ENCODE measurements at places on chromosomes 5 and 9.
A peak's percentile ranks its signal among the peaks of the same experiment; 100 is the strongest.

DNA sequence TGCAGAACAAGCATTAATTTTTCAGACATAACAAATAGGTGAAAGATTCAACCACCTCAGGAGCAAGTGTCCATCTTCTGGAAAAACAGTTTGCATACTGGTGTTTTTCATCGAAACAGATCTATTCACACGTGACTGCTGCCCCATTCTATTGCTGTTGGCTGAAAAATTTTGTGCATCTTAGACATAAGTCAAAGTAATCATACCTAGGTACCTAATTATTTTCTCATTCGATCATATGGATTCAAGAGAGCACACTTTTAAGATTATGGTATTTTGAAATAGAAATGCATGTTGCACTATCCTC, 72.9 kb upstream of the CDH6 start:
- DNase-seq: no peak

GRCh38 chr9:119052339-119053030, 316.8 kb downstream of the BRINP1 start:
- DNase-seq: peak; percentile 62

- DNase-seq: no peak
Measured at GRCh38 chr5:107968998-107969397, 298.3 kb upstream of the EFNA5 start.

DNA sequence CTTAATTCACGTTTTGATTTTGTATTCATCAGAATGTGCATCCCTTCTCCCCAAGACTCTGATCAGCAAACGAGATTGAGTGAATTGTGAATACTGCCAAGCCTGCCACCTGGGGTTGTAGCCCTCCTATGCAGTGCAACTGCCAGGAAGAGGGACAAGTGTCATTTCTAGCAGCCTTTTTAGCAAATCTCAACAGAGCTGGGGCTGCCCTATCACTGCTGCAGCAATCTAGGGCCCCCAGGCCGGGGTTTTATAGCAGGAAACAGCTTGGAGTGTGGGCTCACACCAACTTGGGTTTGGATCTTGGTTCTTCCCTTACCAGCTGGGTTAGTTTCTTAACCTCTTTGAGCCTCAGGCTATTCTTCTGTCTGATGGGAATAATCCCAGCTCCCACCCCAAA, 4.0 kb downstream of the CSF1R start:
- DNase-seq: no peak

GRCh38 chr5:102811972-102812371, 56.9 kb downstream of the PAM start:
- DNase-seq: no peak

- peak; percentile 67 for DNase-seq
Measured at GRCh38 chr5:107670087-107670931, 428 bp downstream of the EFNA5 start.

DNA sequence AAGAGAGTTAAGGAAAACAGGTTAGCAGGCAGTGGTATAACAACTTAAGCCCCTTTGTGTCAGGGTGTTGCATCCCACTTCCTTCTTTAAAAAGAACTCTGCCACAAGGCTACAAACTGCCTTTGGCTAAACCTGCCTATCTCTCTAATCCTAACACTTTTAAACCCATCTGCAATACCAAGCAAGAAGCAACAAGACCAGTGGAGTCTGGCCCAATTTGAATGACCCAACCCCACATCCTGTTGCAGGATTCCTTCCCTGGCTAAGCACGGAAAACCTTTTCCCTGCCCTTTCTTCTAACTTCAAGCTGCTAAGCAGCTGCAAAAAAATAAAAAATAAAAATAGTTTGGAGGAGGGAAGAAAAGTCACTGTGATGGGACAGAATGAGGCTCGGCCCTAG, 27.1 kb downstream of the ABCA1 start:
- DNase-seq: no peak

DNA sequence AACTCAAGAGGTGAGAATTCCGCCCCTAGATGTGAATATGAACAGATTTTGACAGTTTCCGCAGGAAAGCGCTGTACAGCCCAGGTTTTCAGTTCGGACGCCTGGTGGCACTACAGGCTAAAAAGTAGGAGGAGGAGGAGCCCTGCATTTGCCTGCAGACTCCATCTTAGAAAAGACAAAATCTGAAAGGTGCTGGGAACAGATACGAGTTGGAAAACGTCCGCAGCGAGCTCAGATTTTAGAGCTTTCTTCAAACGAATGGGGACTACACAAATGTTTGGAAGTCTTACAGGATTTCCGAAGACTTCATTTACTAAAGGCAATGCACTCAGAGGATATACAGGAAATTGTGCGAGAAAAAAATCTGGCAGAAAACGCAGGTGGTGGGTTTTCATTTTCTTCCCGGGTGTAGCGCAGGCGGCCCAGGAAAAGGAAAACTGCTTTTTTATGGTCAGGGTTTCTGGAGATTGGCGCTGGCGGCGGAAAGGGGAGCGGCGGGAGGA, 9.9 kb upstream of the PCDHB2 start:
- peak; percentile 59 for DNase-seq

DNA sequence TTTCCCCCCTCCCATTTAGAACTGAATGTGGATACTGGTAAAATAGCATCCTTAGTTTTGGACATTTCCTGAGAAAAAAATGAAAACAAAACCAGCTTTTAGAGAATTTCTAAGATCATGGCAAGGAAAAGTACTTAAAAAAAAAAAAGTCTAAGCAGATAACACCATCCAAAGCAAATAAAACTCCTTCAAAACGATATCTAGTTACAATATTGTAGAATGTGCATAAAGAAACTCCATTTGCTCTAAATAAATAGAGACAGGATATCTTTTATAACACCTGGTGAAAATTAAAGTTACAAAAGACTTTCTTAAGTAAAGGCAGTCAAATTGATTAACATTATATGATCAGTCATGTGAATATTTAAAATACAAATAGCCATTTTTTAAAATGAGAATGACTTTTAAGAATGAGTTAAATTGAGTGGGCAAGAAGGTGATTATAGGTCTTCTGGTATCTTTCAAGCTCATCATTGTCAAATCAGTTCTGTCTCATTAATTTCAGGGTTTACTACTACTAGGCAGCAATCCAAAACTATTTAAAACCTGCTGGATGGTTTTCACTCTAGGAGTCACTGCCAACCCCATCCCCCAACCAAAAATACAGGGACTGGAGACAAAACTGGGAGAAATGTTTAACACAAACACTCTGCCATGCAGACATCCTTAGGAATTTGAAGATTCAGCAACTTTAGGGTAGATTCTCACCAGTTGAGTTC, 382.6 kb downstream of the ADGRV1 start:
- DNase-seq: no peak

DNA sequence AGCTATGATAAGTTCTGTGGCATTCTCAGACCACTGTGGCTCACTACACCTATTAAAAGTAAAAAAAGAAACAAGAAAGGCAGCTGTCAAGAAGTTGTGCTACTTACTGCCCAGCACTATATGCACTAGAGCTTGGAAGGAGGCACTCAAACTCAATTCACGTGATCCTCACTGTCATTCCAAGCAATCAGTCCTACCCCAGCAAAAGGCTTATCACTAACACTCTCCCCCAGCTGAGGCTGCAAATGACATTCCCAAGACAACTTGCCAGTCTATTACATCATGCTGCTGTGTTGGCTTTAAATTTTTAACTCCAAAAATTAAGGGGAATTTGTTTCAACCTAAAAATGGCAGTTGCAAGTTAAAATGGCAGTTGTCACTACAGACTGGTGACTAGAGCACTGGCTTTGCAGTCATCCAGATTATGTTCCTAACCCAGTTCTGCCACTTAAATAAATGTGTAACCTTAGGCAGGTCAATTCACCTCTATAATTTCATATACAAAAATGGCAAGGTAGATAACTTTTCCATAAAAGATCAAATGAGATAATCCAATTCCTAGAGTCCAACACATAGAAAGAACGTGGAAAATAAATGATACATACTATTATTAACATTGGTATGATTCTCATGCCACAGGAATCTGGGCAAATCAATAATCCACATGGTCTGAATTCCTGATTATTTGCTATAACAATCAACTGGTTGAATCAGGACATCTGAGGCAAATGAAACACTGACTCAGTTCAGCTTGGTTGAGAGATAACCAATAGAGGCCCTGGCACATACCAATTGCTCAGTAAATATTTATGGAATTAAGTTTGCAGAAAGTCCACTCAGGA, 52.4 kb downstream of the FBXW11 start:
- no peak for DNase-seq

GRCh38 chr5:169691471-169691870, 54.4 kb downstream of the DOCK2 start:
- no peak for DNase-seq

DNA sequence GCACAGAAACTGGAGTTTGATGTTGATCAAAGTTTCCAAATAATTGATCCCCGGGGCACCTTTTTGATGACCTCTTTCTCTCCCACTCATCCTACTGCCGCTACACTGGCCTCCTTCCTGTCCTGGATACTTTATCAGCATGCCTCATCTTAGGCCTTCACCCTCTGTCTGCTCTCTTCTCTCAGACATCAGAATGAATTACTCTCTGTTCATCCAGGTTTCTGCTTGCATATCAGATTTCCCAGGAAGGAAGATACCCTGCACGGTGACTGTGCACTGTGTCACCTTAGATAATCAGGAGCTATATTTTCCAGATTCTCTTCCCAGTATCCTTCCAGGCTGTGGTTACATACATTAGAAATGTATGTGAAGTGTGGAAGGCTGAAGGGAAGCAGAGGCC, 397.0 kb downstream of the DIRAS2 start:
- no peak for DNase-seq

- DNase-seq: no peak
Measured at GRCh38 chr9:88535226-88536022, 446 bp downstream of the NXNL2 start.

DNA sequence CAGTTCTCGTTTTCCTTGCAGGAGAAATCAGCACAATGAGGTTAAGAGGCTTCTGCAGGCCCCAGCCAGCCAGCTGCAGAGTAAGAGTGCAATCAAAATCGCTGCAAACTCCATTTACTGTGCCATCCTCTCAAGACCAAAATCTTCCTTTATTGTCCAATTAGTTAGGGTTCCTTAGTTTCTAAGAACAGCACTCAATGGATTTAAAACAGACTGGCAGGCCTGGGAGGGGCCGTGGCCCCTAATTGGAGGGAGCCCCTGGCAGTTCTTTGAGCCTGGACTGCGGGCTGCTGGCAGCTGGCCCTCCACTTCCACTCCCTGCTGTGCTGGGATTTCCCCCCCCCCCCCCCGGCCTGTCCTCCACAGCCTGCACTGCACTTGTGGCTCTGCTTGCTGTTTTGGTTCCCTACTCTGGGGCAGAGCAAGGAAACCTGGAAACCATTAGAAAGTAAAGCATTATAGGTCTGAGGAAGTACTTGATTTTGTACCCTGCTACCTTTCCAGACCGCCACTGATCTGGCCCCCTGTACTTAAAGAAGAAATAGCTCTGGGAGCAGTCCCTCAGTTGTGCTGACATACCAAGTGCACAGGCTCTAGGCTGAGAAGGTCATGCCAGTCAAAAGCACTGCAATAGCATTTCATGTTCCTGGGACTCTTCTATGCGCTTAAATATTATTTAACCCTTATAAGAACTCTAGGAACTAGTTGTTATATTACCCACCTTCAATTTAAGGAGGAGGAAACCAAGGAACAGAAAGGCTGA, 129.0 kb downstream of the APBA1 start:
- DNase-seq: peak; percentile 65

GRCh38 chr5:9892696-9893095, 262.5 kb upstream of the TAS2R1 start:
- DNase-seq: no peak

DNA sequence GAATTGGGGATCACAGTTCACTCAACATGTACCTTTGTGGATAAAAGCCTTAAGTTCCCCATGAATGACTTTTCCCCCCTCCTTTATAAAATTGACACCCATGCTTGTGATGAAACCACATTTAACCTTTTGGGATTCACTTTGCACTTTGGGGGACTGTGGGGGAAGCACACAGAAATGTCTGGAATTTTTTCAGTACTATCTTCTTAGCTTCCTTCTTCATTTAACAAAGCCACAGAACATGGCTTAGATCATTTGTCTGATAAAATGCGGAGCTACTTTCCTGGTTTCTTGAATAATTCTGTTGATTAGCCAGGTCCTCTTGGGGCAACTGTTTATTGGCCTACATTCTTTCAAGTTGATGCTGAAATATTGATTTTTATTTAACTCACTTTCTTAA, 29.9 kb downstream of the TNFSF15 start:
- DNase-seq: no peak

- no peak for DNase-seq
Measured at GRCh38 chr9:85554349-85554748, 187.4 kb downstream of the AGTPBP1 start.

DNA sequence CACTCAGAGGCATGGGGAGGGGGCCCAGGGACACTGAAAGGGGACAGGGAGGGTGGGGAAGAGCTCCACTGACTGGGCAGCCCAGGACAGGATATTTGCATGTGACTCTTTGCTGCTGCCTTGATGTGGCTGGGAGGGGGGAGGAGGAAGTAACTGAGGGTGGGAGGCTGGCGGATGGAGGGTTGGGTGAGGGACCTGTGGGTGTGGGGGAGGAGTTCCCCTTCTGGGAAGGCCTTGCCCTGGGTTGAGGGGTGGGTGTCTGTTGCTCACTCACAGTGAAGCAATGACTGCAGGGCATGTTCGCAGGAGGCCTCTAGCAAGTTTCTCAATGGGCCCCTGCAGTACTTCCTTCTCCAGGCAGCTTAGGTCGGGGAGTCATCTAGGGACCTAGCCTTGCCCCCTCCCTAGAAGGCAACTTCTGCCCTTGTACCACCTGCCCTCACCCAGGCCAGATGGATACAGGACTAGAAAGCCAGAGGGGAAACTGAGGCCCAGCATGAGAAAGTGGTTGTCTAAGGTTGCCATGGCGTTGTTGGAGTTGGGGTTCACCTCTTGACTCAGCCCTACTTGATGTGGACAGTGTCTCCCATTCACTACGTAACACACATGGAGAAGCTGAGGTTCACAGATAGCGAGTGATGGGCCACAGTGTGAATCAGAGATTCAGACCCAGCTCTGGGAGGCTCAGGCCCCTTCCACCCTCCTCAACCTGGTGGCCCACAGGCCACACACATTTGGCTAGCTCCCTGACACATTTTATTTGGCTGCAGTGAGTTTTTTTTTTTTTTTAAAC, 3.0 kb downstream of the GRK6 start:
- peak; percentile 79 for DNase-seq

- no peak for DNase-seq
Measured at GRCh38 chr5:121746763-121747162, 104.9 kb upstream of the FTMT start.

GRCh38 chr5:39599721-39600431, 175.1 kb upstream of the DAB2 start:
- DNase-seq: no peak

DNA sequence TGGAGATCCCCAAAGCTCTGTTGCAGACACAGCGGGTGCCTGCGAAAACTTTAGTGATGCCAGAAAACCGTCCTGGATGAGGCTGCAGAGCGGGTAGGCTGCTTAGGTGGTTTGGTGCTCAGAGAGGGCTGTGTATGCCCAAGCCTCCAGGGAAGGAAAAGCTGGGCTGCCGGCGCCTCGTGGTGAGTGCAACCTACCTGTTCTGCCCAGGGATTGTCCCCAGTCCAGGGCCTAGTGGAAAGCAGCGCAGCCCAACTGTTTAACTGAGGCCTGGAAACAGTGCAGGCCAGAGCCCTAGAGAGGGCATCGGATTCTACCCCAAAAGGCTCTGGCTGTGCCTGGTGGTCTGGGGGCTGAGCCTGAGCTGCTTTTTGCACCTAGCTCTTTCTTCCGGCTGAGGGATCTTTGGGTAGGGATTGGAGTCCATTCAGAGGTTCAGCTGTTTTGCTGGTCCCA, 2.8 kb downstream of the LMX1B start:
- DNase-seq: no peak
